ENCODE measurements at places on chromosomes 1 and 21.

GRCh38 chr1:228514421-228514820 is 27.2 kb downstream of the RNF187 start:
- no peak for DNase-seq

DNA sequence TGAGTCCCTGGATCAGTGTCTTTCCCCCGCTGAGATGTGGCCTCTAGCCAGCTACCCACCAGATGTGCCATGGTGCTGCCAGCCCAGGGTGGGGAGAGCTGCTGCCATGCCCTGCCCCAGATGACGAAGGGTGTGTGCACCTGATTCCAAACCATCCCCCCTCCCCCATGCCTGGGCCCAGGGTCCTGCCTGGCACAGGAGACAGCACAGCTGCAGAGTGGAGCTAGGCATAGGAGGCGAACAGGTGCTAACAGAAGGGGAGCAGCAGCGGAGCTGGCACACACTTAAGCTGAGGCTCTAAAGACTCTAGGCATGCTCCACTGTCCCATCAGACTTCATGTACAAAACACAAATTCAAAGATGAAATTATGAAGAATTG is 9.0 kb upstream of the LDLRAP1 start:
- no peak for DNase-seq

DNA sequence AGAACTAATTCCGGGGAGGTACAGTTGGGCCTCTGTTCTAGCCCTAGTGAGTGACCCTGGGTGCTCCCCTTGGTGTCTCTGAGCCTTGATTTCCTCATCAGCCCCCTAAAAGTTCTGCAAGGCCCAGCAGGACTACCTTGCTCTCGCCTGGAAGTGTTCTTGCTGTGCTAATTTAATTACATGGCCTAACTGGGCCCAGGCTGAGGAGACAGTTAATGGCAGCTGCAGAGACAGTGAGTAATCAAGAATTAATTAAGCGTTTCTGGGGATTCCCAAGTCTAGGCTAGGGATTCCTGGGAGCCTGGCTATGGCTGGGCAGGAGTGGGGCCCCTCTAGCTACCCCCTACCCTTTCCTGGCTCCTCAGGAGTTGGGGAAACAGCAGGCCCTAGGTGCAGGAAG is 24.7 kb upstream of the DMBX1 start:
- DNase-seq, result no peak

GRCh38 chr1:185574139-185574875 is 159.9 kb upstream of the HMCN1 start:
- no peak for DNase-seq

GRCh38 chr1:204464187-204464631 is 30.4 kb downstream of the PIK3C2B start:
- DNase-seq, result no peak

- no peak for DNase-seq
Measured at GRCh38 chr1:231219422-231220401, 21.3 kb upstream of the GNPAT start.

- no peak for DNase-seq
Measured at GRCh38 chr1:157307491-157307890, 169.3 kb upstream of the ETV3 start.

DNA sequence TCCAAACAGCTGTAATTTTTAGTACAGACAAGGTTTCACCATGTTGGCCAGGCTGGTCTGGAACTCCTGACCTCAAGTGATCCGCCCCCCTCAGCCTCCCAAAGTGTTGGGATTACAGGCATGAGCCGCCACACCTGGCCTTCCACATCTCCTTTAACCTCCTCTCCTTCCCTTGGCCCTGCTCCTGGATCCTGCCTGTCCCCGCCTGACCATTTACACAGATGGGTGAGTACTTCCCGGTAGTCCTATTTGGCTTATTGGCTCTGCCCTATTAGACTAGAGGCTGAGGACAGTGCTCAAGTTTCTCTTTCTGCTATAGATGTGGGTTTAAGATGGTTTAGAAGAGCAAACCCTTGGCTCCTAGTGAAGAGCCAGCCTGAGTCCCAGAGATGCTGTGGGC is 7.1 kb downstream of the PTPN7 start:
- DNase-seq, result no peak

GRCh38 chr1:73839922-73840321 is 358.1 kb downstream of the LRRIQ3 start:
- DNase-seq, result peak; percentile 12

DNA sequence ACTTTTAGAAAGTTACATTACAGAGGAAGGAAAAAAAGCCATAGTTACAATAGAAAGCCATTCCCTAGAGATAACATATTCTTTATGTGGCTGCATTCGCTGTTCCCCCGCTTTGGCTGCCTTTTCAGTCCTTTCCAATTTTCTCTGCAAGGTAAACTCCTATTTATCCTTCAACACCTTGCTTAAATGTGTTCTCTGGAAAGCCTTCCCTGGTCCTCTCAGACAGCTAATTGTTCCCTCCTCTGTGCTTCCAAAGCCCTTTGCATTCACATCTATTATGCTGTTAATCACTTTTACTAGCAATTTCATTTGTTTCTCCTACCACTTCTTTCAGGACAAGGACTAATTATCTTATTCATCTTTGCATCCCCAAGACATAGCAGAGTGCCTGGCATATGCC is 1.6 kb downstream of the PHC2 start:
- DNase-seq, result no peak

- no peak for DNase-seq
Measured at GRCh38 chr1:212542761-212543187, 65.8 kb upstream of the ATF3 start.

DNA sequence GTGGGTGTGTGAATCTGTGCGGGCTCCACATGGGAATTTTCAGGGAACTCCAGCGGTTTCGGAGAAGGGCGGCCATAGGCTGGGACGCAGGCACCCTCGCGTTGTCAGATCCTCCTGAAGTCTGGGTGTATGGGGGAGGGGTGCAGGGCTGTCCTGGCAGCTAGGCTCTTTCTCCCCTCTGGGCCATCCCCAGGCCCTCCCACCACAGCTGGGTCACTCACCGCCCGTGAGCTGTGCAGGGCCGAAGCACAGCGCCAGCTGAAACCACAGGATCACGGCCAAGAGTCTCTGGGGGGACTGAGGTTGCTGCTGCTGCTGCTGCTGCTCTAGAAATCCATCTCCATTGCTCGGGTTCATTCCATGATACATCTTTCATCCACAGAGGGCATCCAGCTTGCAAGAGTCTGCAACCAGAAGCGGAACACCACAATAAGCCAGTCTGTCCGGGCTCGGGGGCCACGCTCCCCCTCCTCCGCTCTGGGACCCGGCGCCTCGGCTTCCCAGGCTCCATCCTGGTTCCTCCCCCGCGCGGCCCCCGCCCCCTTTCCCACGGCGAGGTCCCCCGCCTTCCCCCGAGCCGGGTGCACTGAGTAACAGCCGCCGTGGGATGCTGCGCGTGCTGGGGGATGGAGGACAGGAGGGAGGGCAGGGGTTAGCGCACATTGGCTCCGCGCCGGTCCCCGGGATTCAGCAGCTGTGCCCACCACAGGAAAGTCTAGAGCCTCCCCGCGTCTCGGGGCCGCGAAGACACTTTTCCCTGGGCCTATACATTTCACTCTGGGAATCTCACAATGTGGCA is 720 bp downstream of the SUSD4 start:
- peak; percentile 28 for DNase-seq

- DNase-seq, result no peak
Measured at GRCh38 chr1:192846950-192847349, 38.1 kb downstream of the RGS2 start.

GRCh38 chr1:239841631-239842030 is 250.1 kb upstream of the FMN2 start:
- no peak for DNase-seq

- DNase-seq, result peak; percentile 74
Measured at GRCh38 chr1:201346337-201346939, 31.0 kb downstream of the TNNT2 start.

GRCh38 chr1:8211883-8212579 is 105.9 kb upstream of the SLC45A1 start:
- peak; percentile 72 for DNase-seq

- DNase-seq, result no peak
Measured at GRCh38 chr1:178846306-178846705, 24.6 kb downstream of the ANGPTL1 start.

GRCh38 chr1:155051777-155052398 is 772 bp downstream of the ADAM15 start:
- DNase-seq, result no peak

DNA sequence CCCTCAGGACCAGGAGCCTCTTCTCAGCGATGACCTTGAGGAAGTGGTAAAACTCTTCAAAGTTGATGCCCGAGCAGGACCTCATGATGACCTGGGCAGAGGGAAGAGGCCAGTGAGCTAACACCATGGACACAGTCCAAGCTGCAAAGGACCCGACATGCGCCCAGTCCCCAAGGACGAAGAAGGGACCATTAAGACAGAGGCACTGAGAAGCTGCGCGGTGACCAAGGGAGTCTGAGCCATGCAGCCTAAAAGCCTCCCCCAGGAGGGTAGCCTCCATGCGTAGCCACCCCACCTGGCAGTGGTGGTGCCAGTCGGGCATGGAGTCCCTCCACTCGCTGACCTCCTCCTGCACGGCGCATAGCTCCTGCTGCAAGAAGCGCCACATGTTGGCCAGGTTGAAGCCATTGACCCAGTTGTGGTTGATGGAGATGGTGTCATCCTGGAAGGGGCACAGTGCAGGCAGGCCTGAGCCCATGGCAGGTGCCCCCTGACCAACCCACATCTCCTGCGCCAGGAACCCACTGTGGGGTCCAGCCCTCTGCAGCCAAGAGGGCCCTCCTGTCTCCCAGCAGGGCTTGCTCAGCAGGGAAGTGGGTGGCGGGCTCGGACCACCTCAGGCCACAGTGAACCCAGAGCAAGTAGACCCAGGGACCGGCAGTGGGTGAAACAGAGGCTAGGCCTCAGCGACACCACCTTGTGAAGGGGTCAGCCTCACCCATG is 2.4 kb downstream of the JMJD4 start:
- no peak for DNase-seq

DNA sequence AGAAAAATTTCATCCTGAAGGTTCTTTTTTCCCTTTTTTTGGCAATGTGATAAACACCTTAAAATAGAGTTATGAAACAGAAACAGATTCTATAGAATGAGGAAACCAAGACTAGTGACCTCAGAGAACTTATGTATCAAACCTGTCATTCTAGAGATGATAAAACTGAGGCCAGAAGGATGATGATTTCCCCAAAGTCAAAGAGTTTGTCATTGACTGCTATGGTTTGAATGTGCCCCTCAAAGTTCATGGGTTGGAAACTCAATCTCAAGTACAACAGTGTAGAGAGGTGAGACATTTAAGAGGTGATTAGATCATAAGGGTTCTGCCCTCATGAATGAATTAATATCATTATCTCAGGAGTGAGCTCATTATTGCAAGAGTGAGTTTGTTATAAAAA is 13.7 kb upstream of the BEND5 start:
- DNase-seq, result no peak

DNA sequence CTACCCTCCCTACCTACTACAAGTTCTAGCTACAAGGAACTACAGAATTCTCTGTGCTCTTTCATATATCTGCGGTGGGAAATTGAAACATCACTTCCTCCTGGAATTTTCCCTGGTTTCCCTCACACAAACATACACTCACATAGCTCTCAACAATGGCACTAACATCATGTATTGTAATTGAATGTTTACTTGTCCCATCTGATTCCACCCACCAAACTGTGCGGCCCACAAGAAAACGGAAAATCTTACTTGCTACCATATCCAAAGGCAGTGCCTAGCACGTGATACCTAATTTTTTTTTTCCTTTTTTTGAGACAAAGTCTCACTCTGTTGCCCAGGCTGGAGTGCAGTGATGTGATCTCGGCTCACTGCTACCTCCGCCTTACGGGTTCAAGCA is 33.9 kb downstream of the NDC1 start:
- DNase-seq, result no peak

- DNase-seq, result no peak
Measured at GRCh38 chr1:115702959-115703358, 61.2 kb downstream of the VANGL1 start.

DNA sequence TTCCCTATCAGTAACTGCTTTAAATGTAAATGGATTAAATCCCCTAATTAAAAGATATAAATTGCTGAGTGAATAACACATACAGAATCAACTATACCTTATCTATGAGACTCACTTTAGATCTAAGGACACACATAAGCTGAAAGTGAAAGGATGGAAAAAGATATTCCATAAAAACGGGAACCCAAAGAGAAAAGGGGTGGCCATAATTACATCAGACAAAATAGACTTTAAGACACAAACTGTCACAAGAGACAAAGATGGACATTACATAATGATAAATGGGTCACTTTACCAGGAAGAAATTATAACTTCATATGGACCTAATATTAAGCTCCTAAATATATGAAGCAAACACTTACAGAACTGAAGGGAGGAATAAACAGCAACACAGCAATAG is 59.2 kb downstream of the SLC25A24 start:
- DNase-seq, result no peak

GRCh38 chr1:108129999-108130398 is 70.1 kb downstream of the SLC25A24 start:
- no peak for DNase-seq

DNA sequence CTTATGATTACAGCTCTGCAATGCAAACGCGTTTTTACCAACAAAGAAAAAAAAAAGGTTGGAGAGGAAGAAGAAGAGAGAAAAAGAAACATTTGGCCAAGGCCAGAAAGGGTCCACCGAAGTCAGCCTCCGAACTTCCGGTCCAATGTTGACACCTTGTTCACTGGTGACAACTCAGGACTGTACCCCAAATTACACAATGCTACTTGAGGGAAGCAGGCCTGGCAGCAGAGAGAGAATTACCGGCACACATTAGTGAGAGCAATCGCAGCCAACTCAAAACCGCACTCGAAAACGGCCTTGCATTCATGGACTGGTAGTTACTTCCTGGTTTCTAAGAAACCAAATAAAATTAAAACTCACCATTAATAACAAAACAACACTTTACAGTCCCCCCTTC is 652.5 kb downstream of the KIF26B start:
- DNase-seq, result no peak

GRCh38 chr1:23543707-23544443 is 12.8 kb upstream of the E2F2 start:
- no peak for DNase-seq

- DNase-seq, result no peak
Measured at GRCh38 chr1:248737457-248737856, 18.1 kb downstream of the LYPD8 start.

DNA sequence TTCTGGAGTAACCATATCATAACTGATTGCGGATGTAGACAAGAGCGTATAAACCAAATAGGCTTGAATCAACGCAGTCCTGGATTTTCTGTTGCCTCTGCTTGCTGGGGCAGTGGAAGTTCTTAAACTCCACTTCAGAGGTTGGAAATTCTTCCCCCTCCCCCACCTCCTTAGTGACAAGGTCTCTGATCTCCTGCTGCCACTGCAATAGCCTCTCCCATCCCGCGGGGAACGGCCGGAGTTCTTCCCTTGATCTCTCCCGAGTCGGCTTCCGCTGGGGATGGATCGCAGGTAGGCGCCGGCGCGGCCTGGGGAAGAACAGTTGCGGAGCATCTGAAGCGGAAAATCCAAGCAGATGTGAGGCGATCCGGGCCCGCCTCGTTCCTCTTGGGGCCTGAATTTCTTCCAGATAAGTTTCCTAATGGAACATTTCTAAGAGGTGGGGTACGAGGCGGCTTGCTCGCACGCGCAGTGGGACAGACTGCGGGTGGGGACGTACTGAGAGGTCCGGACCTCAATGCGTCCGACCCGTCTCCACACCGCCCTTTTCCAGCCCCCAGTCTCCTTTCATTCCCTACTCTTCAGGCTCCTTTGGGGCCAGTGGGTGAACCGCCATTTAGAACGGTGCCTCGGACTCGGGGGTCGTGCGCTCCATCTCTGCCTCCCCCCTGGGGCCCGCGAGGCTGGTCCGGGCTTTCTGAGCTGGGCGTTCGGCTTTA is 3.1 kb upstream of the SIM2 start:
- DNase-seq, result no peak
